ENCODE measurements at places on chromosomes 3 and 15.

GRCh38 chr15:66780172-66780972, 78.3 kb downstream of the SMAD6 start:
- no peak for DNase-seq

DNA sequence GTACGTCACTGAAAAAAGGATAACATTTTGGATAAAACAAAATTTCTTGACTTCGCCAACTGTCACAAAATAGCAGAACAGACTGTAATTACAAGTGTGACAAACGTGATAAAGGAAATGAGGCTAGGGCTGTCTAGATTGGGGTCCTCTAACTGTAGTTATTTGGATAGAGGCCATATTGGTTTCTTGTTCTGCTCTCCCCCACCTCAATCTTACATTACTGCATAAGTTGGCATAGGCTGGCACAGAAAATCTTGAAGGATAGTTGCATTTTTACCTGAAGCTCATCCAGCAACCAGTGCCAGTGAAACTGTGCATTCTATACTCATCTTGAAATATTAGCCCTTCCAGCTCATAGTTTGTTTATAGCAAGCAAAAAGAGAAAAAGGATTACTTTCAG, 84.6 kb downstream of the ITPR1 start:
- no peak for DNase-seq

GRCh38 chr3:7305561-7305960, 444.6 kb downstream of the GRM7 start:
- DNase-seq: no peak

DNA sequence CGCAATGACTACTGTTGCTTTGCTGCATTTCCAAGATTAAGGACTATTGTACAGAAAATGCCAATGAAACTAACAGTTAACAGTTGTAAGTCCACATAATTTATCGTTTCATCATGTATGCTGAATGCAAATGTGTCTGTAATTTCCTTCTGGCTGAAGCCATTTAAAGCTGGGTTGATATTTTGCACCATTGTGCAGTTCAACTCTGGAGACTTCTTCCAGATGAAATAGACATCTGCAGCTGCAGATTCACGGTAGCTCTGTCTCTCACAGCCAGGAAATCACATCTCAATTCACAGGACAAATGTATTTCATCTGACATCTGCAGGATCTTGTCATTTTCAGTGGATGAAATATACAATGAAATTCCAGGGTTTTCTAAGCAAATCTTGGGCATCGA, 145.4 kb downstream of the CHL1 start:
- no peak for DNase-seq

- DNase-seq: no peak
These were observed 172.6 kb upstream of the LRRC3B start for GRCh38 chr3:26449996-26450395.

DNA sequence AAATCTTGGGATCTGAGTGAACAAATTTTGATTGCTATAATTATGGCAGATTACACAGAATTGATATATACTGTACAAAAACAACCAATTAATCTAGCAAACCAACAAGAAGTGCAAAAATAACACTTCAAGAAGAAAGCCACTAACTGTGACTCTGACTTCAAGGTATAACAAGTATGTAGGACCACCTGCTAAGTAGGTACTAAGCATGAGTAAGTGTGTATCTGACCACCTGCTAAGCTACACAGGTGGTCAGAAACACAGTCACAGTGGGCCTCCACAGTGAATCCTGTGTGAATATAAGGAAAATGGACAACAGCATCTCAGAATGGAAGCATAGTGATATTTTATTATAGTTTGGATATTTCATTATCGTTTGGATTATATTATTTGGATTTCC, 14.8 kb upstream of the PLSCR4 start:
- no peak for DNase-seq

GRCh38 chr3:114863848-114864247, 283.2 kb downstream of the ZBTB20 start:
- no peak for DNase-seq

DNA sequence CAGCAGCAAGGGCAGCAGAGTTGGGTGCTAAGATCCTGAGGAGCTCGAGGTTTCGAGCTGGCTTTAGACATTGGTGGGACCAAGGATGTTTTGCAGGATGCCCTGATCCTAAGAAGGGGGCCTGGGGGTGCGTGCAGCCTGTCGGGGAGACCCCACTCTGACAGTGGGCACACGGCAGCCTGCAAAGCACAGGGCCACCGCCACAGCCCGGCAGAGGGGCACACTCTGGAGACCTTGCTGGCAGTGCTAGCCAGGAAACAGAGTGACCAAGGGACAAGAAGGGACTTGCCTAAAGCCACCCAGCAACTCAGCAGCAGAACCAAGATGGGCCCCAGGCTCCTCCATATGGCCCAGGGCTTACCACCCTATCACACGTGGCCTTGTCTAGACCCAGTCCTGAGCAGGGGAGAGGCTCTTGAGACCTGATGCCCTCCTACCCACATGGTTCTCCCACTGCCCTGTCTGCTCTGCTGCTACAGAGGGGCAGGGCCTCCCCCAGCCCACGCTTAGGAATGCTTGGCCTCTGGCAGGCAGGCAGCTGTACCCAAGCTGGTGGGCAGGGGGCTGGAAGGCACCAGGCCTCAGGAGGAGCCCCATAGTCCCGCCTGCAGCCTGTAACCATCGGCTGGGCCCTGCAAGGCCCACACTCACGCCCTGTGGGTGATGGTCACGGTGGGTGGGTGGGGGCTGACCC, 18.8 kb downstream of the SEC61A1 start:
- DNase-seq: no peak

Data from central memory CD4-positive, alpha-beta T cell (primary cell).